CD4-positive, alpha-beta memory T cell (primary cell): ENCODE measurements at places on chromosomes 3 and 15.

- H3K4me3 ChIP-seq, result no peak overlapping the region
- no peak for DNase-seq
- H3K27me3 ChIP-seq, result peaks cover 13% of the 10 kb centered on the region
- H3K4me1 ChIP-seq, result no peaks in the 10 kb centered on the region
- no peak overlapping the region for H3K27ac ChIP-seq
Observed at GRCh38 chr3:159765860-159766294, 222.8 kb upstream of the IL12A start.

DNA sequence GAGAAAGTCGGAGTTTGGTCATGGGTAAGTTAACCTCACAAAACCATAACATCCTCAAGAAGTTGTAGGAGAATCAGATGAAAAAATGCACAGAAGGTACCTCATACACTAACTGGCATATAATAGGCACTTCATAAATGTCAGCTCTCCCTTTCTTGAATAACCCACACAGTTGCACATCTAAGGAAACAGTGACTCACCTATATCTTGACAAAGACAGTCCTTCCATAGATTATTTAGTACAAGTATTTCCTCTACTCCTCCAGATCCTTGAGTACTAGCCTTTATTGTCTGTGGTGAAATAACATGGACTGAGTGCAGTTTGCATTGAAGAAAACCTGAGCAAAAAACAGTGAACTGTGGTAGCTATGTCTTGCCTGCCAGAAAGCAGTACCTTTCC lies 46.6 kb downstream of the MAGI1 start:
- H3K4me3 ChIP-seq, result no peak overlapping the region
- H3K27me3 ChIP-seq, result no peaks in the 10 kb centered on the region
- no peaks in the 10 kb centered on the region for H3K36me3 ChIP-seq
- H3K27ac ChIP-seq, result no peak overlapping the region
- DNase-seq, result no peak

GRCh38 chr3:194320744-194321243 lies 30.3 kb downstream of the CPN2 start:
- H3K36me3 ChIP-seq, result no peaks in the 10 kb centered on the region
- H3K27ac ChIP-seq, result no peak overlapping the region
- DNase-seq, result no peak
- no peaks in the 10 kb centered on the region for H3K27me3 ChIP-seq
- H3K4me1 ChIP-seq, result peaks cover 14% of the 10 kb centered on the region

DNA sequence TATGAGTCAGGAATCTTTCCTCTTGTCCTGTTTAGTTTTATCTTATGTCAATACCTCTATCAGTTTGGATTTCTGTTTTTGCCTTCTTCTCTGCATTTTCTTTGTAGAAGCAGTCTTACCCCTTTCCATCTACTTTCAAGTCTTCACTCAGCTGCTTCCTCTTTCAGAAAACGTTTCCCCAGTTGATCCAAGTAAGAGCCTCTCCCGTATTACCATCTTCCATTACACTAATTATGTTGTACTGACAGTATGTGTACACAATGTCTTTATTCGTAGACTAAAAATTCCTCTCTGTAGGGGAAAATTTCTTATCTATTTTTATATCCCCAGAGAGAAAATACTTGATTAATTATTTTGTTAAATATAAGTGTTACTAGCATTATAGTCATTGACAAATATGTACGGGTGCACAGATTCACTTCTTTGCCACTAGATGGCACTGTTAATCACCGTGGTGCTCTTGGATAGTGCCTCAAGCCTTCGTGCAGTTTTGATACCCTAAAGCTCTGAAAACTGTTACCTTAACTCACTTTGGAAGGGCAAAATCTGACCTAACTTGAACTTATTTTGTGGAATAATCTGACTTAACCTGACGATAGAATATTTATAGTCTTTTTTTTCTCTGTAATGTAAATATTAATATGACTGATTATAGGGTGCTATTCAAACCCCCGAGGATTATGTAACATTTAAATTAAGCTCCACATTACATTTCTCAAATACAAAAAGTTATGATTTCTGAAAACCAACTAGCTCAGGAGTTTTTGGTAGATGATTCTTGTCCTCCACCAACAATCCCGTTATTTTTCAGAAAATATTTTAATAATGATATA lies 74.2 kb upstream of the POU1F1 start:
- H3K4me1 ChIP-seq, result no peaks in the 10 kb centered on the region
- peak; percentile 46 for DNase-seq
- no peak overlapping the region for H3K27ac ChIP-seq
- no peak overlapping the region for H3K4me3 ChIP-seq
- no peaks in the 10 kb centered on the region for H3K36me3 ChIP-seq

GRCh38 chr3:171283183-171283847 lies 176.9 kb downstream of the TNIK start:
- H3K27me3 ChIP-seq, result no peaks in the 10 kb centered on the region
- no peak overlapping the region for H3K27ac ChIP-seq
- peaks cover 77% of the 10 kb centered on the region for H3K4me1 ChIP-seq
- DNase-seq, result no peak

GRCh38 chr3:27657404-27657803 lies 64.7 kb downstream of the EOMES start:
- no peaks in the 10 kb centered on the region for H3K36me3 ChIP-seq
- no peaks in the 10 kb centered on the region for H3K27me3 ChIP-seq
- no peak for DNase-seq
- H3K4me1 ChIP-seq, result no peaks in the 10 kb centered on the region

- H3K36me3 ChIP-seq, result no peaks in the 10 kb centered on the region
- H3K27ac ChIP-seq, result no peak overlapping the region
- no peak for DNase-seq
- no peaks in the 10 kb centered on the region for H3K27me3 ChIP-seq
- no peak overlapping the region for H3K4me3 ChIP-seq
Observed at GRCh38 chr3:148911592-148911991, 46.5 kb downstream of the CPA3 start.

DNA sequence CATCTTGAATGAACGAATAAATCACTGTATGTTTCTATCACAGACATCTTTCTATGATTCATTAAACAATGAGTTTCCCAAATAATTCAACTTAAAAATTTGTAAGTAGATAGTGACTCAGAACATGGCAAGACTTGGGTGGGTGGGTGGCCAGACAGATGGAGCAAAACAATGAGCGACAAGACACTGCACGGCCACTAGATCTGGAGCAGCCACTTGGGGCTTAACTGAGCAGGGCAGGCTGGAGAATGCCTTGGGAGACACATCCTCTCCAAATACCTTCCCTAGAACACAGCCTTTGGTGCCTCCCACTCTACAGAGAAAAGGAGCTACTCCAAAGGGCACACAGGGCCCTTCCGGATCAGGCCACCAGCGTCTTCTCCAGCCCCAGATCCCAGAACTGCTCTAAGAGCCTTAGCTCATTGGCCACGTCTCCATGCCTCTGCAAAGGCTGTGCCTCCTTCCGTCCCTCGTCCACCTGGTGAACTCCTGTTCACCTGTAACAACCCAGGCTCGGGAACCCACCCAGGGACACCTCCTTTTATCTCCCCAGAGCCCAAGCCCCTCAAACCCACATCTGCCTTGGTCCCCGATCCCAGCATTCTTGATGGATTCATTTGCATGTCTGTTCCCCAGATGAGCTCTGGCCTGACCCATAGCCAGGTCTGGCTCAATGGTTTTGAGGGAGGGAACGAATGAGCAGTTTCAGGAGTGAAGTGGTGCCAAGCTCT lies 134.9 kb upstream of the IQSEC1 start:
- peaks cover 3% of the 10 kb centered on the region for H3K27me3 ChIP-seq
- H3K4me3 ChIP-seq, result no peak overlapping the region
- DNase-seq, result no peak
- H3K4me1 ChIP-seq, result no peaks in the 10 kb centered on the region
- H3K36me3 ChIP-seq, result no peaks in the 10 kb centered on the region

DNA sequence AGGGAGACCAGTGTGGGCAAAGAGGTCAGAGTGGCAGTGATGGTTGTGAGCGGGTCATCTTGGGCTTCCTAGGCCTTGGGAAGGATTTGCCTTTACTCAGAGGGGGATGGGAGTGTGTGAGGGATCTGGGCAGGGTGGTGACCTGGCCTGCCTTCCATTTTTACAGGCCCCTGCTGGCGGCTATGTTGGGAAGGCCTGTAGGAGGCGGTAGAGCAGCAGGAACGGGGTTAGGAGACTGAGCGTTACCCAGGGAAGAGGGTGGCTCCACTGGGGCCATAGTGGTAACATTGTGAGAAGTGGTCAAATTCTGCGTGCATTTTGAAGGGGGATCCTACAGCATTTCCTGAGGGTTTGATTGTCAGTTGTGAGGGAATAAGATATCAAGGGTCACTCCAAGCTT lies 307.3 kb upstream of the CTDSPL start:
- H3K27me3 ChIP-seq, result no peaks in the 10 kb centered on the region
- DNase-seq, result no peak
- H3K27ac ChIP-seq, result no peak overlapping the region
- H3K4me3 ChIP-seq, result no peak overlapping the region

- no peak for DNase-seq
- H3K4me1 ChIP-seq, result no peaks in the 10 kb centered on the region
- H3K36me3 ChIP-seq, result no peaks in the 10 kb centered on the region
- H3K4me3 ChIP-seq, result no peak overlapping the region
- no peaks in the 10 kb centered on the region for H3K27me3 ChIP-seq
- H3K27ac ChIP-seq, result no peak overlapping the region
Observed at GRCh38 chr3:68206524-68207117, 552.2 kb upstream of the SUCLG2 start.

GRCh38 chr3:73121669-73122331 lies 60.3 kb downstream of the EBLN2 start:
- no peak overlapping the region for H3K27ac ChIP-seq
- no peaks in the 10 kb centered on the region for H3K4me1 ChIP-seq
- DNase-seq, result no peak
- no peak overlapping the region for H3K4me3 ChIP-seq
- H3K27me3 ChIP-seq, result no peaks in the 10 kb centered on the region

DNA sequence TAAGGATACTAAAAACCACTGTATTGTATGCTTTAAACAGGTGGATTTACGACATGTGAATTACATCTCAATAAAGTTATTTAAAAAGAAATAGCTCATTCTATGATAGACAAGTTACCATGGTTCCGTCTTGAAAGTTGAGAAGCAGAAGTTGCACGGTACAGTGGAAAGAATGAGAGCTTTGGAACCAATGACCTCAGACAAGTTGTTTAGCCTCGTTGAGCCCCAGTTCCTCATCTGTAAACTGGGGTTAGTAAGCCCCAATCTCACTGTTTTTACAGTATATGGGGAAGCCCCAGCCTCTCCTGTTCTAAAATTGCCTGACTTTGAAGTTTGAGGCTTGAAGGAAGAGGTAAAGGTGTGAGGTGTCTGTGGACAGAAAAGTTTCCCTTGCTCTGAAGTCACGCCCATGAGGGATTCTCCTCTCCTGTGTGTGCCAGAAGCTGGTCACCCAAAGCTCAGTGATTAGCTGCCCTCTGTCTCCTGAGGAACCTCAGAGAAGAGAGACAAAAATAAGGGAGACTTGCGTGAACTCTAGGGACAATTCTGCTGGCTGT lies 10.0 kb downstream of the CRYGS start:
- DNase-seq, result peak; percentile 72
- H3K27me3 ChIP-seq, result no peaks in the 10 kb centered on the region
- no peak overlapping the region for H3K27ac ChIP-seq
- peaks cover 38% of the 10 kb centered on the region for H3K4me1 ChIP-seq
- H3K36me3 ChIP-seq, result no peaks in the 10 kb centered on the region
- no peak overlapping the region for H3K4me3 ChIP-seq

GRCh38 chr3:155211940-155212339 lies 81.5 kb downstream of the STRIT1 start:
- no peaks in the 10 kb centered on the region for H3K36me3 ChIP-seq
- no peaks in the 10 kb centered on the region for H3K4me1 ChIP-seq
- no peak overlapping the region for H3K27ac ChIP-seq
- no peak for DNase-seq
- H3K27me3 ChIP-seq, result no peaks in the 10 kb centered on the region
- no peak overlapping the region for H3K4me3 ChIP-seq

DNA sequence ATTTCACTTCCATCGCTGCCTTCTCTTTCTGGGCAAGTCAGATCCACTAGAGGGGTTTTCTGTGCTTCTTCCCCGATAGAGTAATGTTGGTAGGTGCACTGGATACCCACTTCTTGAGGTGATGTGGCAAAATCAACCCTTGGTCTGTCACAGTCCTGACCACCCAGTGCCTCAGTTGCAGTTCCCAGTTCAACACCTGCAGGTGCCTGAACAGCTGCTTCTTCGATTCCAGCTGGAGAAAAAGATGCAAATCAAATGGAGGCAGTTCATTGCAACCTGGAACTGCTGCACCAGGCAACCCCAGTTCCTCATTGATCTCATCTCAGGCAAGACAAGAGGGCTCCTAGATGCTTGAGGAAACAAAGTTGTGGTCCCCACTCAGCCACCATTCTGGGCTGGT lies 186.6 kb downstream of the UBE2E2 start:
- DNase-seq, result no peak
- no peak overlapping the region for H3K27ac ChIP-seq
- no peaks in the 10 kb centered on the region for H3K36me3 ChIP-seq
- no peaks in the 10 kb centered on the region for H3K27me3 ChIP-seq
- H3K4me1 ChIP-seq, result no peaks in the 10 kb centered on the region

- no peaks in the 10 kb centered on the region for H3K36me3 ChIP-seq
- peak overlapping the region; percentile 81 for H3K27ac ChIP-seq
- H3K27me3 ChIP-seq, result no peaks in the 10 kb centered on the region
- DNase-seq, result peak; percentile 86
- peak overlapping the region; percentile 3 for H3K4me3 ChIP-seq
Observed at GRCh38 chr15:74776821-74777768, 4.8 kb upstream of the CSK start.

- no peaks in the 10 kb centered on the region for H3K4me1 ChIP-seq
- H3K27ac ChIP-seq, result no peak overlapping the region
- DNase-seq, result no peak
Observed at GRCh38 chr15:62099094-62099601, 32.4 kb downstream of the C2CD4A start.

DNA sequence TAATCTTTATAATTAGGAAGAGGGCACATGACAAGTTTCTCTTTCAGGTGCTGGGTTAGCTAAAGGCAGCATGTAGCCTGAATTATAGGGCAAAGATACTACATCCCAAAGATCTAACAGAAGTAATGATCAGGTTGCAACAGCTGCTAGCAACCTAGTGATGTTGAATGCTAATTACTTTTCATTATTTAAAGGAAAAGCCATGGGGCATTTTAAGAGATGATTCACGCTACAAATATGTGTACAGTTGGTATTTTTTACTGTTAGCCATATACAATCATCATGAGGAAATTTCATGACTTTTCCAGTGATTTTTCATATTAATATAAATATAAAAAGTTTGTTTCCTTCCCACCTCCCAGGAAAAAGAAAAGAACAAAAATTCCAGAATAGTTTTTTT lies 43.0 kb downstream of the NEK10 start:
- no peak overlapping the region for H3K4me3 ChIP-seq
- no peaks in the 10 kb centered on the region for H3K4me1 ChIP-seq
- H3K27me3 ChIP-seq, result no peaks in the 10 kb centered on the region
- no peak overlapping the region for H3K27ac ChIP-seq
- DNase-seq, result no peak

- no peak overlapping the region for H3K27ac ChIP-seq
- H3K36me3 ChIP-seq, result no peaks in the 10 kb centered on the region
- DNase-seq, result no peak
- no peaks in the 10 kb centered on the region for H3K4me1 ChIP-seq
- H3K27me3 ChIP-seq, result peaks cover 5% of the 10 kb centered on the region
- no peak overlapping the region for H3K4me3 ChIP-seq
Observed at GRCh38 chr15:82870727-82871320, 61.4 kb downstream of the WHAMM start.
